ENCODE measurements at places on chromosomes 5 and 9.

- DNase-seq = no peak
Observed at GRCh38 chr9:72207278-72207677, 58.0 kb downstream of the GDA start.

- DNase-seq = no peak
Observed at GRCh38 chr9:136059321-136059791, 35.7 kb downstream of the NACC2 start.

DNA sequence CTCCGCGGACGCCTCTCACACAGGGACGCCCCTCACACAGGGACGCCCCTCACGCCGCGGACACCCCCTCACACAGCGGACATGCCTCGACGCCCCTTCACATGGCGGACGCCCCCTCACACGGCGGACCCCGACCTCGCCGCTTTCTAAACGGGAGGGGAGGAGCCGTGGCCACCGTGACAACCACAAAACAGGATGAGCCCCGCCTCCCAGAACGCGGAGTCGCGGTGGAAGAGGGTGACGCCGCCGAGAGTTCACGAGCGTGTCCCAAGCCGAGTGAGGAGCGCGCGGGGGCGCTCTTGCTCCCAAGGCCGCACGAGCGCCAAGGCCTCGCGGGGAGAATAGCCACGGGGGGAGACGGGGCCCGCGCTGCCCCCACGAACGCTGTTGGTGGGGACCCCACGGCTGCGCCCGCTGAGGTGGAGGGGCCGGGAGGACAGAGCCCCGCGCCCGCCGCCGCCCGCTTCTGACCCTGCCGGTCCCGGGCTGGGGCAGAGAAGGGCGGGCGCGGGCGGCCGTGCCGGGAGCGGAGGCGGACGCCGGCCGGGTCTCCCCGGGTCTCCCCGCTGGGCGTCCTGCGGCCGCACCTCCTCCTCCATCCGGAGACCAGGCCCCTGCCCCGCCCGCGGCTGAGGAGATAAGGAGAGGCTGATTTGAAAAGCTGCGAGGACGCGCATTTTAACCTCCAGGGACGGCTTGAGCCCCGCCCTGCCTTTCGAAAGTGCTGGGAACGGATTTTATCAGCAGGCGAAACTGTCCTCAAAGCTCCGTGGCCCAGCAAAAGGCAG, 3.9 kb upstream of the NKD2 start:
- peak; percentile 72 for DNase-seq

- DNase-seq = no peak
Observed at GRCh38 chr9:125851979-125852378, 104.8 kb downstream of the PBX3 start.

GRCh38 chr9:137757613-137758029, 120.0 kb upstream of the CACNA1B start:
- peak; percentile 39 for DNase-seq

GRCh38 chr5:180130876-180131740, 59.5 kb upstream of the RNF130 start:
- DNase-seq = no peak

All from muscle of back (tissue), 13 donors.